ENCODE measurements at places on chromosomes 3 and 15. TPM values are rescaled to one million over a fixed set of nuclear protein-coding genes. Genes with fewer than 3 reads are reported as not detected.

DNA sequence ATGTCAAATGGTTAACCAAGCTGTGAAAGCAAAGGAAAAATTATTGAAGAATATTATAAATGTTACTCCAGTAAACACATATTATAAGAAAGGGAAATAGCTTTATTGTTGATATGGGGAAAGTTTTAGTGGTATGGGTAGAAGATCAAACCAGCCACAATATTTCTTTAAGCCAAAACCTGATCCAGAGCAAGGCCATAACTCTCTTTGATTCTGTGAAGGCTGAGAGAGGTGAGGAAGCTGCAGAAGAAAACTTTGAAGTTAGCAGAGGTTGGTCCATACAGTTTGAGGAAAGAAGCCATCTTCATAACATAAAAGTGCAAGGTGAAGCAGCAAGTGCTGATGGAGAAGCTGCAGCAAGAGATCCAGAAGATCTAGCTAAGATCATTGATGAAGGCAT lies 54.8 kb downstream of the LYZL4 start:
- DNase-seq, result no peak

DNA sequence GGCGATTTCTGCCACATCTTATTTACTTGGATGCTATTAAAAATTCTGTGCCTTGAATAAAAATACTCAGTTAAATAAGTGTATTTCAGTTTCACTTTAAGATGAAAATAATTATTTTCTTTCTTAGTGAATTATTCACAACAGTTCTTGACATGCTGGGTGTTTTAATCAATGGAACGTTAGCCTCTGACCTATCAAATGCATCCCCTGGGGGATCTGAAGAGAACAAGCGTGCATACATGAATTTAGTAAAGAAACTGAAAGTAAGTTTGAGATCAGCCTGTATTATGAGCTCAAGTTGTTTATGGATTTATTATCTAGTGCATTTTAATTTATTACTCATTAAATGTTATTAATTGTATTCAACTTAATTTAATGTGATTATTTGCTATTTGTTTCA lies 597 bp downstream of the P2RY12 start:
- DNase-seq, result no peak

DNA sequence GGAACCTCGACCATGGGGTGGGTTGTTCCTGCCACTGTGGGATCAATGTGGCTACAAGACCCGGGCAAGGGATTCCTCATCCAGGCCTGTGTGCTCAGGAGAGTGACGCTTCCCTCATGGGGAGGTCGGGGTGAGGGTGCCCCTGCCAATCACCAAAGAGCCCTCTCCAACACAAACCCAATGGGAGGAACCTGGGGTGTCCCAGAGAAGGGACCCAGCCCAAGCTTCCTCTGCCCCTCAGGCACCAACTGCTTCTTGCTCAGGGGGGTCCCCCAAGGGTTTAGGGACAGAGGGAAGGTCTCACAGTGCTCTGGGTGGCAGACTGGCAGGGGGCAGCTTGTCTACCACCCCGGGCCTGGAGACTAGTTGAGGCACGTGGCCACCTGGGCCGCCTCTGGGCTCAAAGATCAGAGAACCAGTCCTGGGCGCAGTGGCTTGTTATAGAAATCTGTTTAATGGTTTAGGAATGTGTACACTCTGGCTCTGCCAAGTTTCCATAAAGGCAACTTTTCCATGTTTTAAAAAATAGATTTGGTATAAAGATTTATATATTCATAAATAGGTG lies 26.6 kb downstream of the GP9 start:
- DNase-seq, result no peak

DNA sequence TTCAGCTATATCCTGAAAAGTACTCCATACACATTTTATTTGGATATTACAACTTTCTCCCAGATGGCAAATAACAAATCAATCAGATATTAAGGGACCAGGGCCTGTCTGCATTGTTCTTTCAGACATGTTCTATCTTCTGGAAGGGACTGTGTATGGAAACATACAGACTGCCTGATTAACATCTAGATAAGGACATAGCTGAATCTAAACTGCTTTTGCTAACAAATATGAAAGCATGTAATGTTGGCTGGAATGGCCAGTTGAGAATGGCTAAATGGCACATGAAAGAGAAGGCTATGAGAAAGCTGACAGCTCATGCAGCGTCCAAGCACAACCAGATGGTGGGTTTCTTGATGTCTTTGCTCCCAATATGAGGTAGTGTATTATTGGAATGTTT lies 149.4 kb downstream of the CFAP20DC start:
- DNase-seq, result no peak

GRCh38 chr3:197021729-197022404 lies 7.8 kb downstream of the MELTF start:
- DNase-seq, result no peak

- no peak for DNase-seq
Observed at GRCh38 chr15:77538027-77538451, 94.7 kb downstream of the LINGO1 start.

DNA sequence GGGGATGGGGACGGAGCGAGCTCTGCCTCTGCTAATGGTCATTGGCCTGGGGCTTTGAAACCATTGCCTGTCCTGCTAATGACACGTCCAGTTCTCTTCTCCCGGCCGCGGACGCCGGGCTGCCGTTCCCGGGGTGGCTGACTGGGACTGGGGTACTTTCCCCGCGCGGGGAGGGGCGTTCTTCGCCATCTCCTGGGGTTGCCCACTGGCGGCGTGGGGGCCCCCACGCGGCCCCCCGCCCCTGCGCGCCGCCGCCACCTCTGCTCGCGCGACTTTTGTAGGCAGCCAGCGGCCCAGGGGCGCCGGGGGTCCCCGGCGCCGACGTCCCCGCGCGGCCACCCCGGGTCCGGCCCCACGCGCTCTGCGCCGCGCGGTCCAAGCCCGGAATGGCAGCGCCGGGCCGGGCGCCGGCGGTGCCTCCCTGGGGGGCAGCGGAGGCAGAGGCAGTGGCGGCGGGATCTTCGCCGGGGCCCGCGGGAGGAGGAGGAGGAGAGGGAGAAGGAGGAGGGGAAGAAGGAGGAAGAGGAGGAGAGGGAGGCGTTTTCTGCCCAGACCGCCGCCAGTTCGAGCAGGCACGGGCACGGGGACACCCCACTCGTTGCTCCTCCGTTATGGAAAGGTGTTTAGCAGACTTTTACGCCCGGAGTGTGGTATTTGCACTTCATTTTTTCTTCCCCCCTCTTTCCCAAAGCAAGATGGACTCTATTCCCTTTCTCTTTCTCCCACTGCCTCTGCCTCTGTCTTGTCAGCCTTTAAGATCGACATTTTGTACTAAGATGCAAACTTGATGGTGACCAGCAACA lies 2.3 kb downstream of the BBX start:
- peak; percentile 35 for DNase-seq

GRCh38 chr3:172643506-172644179 lies 67.2 kb downstream of the NCEH1 start:
- DNase-seq, result no peak

- no peak for DNase-seq
Observed at GRCh38 chr15:96222981-96223380, 107.5 kb upstream of the NR2F2 start.

DNA sequence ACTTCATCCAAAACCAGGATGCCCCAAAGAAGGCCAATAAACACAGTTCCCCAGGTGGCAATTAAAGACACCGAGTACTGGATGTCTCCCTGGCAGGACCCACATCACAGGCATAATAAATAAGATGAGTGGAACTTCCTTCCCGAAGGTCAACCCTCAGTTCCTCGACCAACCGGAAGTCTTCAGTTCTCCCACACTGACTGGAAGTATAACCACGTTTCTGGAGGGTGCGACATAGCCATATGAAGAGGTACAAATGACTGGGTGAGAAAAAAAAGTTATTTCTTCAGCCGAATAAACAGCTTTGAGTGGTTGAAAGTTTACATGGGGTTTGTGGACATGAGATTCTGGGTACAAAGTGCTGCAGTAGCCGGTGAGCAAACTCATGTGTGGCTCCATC lies 34.6 kb upstream of the MUC13 start:
- DNase-seq, result no peak

GRCh38 chr3:72311425-72311824 lies 526.5 kb upstream of the PROK2 start:
- no peak for DNase-seq

- DNase-seq, result no peak
Observed at GRCh38 chr15:74482661-74483060, 21.7 kb upstream of the UBL7 start.

DNA sequence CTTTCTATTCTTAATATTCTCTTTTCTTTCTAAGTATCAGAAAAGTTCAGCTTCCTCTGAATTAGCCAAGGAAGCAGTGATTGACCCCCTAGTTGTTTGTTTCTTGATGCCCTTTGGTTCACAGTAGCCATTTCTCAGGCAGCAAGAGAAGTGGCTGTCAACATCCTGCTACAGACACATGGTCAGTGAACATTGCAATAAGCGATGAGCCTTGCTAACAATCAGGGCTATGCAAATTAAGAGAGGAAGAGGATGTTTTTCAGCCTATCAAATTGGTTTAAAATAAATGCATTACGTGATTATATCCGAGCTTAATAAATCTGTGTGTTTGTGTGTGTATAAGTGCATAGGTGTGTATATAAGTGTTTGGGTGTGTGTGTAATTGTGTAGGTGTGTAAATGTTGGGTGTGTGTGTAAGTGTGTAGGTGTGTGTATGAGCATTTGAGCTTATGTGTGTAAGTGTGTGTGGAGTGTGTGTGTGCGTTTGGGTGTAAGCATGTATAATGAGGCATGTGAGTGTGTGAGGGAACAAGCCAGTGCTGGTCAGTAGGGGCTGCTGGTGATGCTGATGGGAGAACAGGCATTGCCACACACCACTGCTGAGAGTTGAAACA lies 78.1 kb upstream of the XCR1 start:
- no peak for DNase-seq

DNA sequence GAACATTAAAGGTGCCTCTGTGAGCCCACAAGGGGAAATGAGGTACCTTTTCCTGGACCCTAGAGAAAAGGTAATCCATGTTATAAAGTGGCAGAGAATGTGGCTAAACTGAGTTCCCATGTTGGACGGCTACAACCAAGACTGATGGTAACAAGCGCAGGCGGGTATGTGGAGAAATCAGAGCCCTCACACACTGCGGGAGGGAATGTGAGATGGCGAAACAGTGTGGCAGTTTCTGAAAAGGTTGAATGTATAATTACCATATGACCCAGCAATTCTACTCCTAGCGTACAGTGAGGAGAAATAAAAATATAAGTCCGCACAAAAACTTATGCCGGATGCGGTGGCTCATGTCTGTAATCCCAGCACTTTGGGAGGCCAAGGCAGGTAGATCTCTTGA lies 24.1 kb upstream of the SHISA5 start:
- no peak for DNase-seq

GRCh38 chr3:181790561-181790960 lies 78.8 kb downstream of the SOX2 start:
- no peak for DNase-seq

- no peak for DNase-seq
Observed at GRCh38 chr15:77595231-77595630, 37.5 kb downstream of the LINGO1 start.

DNA sequence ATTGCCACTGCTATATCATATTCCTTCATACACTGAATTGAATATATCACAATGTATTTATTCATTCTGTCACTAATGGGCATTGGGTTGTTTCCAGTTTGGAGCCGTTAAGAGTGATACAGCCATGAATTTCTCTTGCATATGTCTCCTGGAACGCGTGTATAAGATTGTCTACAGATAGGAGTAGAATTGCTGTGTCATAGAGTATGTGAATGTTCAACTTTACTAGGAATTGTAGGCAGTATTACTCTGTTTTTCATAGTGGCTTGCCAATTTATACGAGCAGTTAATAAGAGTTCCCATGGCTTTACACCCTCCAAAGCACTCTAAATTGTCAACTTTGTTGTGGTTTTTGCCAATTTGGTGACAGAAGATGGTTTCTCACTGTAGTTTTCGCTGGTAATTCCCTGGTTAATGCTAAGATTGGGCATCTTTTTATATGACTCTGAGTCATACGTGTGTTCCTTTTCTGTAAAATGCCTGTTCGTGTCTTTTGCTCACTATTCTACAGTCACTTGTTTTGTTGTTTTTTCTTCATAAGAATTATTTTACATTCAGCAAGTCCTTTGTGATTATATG lies 136.1 kb upstream of the LIPC start:
- DNase-seq, result no peak

GRCh38 chr3:73427048-73427706 lies 197.6 kb downstream of the PDZRN3 start:
- DNase-seq, result no peak

GRCh38 chr3:63355809-63356208 lies 77.7 kb downstream of the SYNPR start:
- DNase-seq, result no peak

DNA sequence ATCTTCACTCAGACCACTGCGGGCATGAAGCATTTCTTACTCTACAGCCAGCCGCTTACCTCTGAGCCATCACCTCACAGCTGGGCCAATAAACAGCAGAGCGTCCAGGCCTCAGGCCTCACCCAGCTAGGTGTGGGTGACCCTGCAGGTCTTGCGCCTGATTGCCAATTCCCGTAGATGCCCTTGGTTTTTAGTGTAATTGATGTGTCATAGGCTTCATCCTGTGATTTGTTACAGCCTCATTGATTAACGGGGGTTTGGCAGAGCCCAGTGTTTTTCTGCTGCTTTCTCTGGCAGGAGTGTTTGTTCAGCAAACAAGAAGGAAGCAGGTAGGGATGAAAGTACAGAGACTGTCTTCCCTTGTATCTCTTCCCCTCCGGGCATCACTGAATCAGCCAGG lies 49.6 kb upstream of the BNIP2 start:
- no peak for DNase-seq

GRCh38 chr3:111723293-111724215 lies 128.4 kb upstream of the ZBED2 start:
- DNase-seq, result no peak

DNA sequence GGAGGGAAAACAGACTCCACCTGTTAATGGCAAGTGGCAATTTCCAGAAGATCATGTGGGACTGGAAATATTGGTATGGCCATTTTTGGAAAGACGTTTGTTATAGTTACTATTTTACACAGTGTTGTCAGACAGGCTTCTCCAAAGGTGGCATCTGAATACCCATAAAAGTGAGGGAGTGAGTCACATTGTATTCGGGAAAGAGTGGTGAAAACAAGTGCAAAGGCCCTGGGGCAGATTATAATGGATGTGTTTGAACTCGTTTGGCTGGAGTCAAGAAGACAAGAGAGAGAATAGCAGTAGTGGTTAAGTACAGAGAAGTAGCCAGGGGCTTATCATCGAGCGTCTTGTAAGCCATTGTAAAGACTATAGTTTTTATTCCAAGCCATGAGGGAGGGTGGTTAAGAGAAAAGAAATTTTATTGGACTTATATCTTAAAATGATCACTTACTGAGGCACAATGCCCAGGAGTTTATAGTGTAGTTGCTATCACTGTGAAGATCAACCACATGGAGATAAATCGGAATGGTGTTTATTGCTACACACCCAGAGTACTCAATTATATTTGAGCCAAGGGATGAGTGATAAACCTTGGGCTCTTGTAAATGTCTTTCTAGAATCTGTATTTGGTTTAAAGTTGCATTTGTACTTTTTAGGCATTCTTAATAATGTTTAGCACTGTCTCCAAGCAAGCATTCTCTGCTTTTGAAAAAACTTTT lies 212.8 kb upstream of the KBTBD8 start:
- no peak for DNase-seq

GRCh38 chr15:63891079-63891767 lies 57.5 kb upstream of the HERC1 start:
- DNase-seq, result no peak

The CFAP20DC gene
- 4.1 TPM for polyA plus RNA-seq

The ALG3 gene
- 29.2 TPM for polyA plus RNA-seq

The SNTN gene
- not detected for polyA plus RNA-seq

The TGM5 gene
- polyA plus RNA-seq, result not detected

The VIPR1 gene
- 1.0 TPM for polyA plus RNA-seq

The ZNF660 gene
- 18.2 TPM for polyA plus RNA-seq

The SOX14 gene
- not detected for polyA plus RNA-seq

The CSPG4 gene
- polyA plus RNA-seq, result 11.1 TPM

The ATR gene
- polyA plus RNA-seq, result 37.0 TPM

Measured in renal cortex interstitium (tissue), 15 donors.